Tongue (tissue), 3 donors: ENCODE measurements at places on chromosomes 3 and 15.

- DNase-seq = no peak
Measured at GRCh38 chr3:151230646-151231045, 27.6 kb upstream of the GPR171 start.

DNA sequence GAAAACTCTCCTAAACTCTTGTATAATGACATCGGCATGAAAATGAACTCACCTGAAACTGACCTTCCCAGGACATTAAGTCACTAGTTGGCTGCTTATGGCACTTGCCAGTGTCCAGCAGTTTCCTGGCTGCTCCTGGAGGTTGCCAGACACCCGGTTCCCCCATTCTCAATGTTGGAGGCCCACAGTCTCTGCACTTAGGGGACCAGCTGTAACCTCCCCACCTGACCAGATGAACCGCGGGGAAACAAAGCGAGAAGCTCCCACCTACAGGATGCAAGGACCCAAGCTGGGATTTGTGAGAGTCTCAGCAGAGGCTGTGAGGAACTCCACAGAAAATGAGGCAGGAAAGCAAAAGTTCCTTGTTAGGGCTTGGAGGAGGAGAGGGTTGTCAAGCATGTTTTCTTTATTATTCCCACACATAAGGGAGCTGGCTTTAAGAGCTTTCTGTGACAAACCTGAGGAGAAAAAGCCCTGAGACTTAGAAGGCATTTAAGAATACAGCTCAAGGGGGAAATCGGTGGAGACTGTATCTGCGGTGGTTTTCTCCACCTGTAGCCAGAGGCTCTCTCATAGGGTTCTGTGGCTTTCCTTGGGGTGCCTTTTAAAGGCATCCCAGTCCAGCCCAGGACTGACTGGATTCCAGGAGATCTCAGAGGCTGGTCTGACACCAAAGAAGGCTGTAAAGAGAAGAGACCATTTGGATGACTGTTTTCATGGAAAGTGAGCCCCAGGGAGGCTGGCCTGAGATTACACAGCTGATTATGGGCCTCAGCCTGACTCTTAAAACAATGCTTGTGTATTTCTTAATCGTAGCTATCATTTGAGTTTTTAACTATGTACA is 4.6 kb downstream of the TPM1 start:
- DNase-seq = no peak

GRCh38 chr3:182735672-182736071 is 57.6 kb upstream of the ATP11B start:
- no peak for DNase-seq

DNA sequence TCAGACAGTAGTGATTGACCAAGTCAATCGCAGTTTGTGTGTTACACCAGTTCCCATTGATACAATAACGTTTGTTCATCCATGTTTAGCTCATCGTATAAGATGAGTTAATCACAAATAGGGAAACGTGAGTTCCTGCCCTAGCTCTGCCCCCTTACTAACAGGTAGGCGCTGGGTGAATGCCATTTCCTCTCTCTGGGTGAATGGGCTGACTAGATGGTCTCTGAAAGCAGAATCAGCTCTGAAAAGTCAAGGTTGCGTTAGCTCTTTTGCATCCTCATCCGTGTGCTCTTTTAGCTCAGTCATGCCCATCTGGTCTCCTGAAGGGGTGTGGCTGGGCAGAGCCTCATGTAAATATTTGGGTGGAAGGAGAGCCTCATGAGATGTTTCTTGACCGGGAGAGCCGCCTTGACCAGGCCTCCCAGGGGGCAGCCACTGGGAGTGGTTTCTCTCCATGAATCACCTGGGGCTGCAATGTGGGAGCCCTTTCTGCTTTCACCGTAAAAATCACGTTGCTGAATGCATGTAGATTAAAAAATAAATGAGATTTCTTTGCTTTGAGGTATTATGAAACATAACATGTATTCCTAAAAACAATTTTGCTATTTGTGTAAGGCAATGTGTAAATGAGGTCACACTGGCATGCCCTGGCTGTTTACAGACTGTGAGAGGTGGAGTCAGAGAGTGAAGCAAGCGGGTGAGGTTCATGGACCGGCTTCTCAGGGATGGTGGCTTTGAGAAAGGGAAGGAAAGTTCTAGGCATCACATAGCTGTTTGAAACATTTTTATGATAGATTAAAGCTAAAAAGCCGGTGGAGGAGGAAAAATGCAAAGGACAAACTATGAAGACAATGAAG is 108.4 kb upstream of the RASGRP1 start:
- no peak for DNase-seq

GRCh38 chr15:52559575-52559974 is 9.3 kb downstream of the ARPP19 start:
- no peak for DNase-seq
